RCC 7860 (cell line): ENCODE measurements at places on chromosomes 2 and 18.

GRCh38 chr18:25350489-25351251, 1.3 kb downstream of the ZNF521 start:
- no peak for DNase-seq

- no peak for DNase-seq
These were observed 72.2 kb downstream of the CELF4 start for GRCh38 chr18:37493352-37493935.

DNA sequence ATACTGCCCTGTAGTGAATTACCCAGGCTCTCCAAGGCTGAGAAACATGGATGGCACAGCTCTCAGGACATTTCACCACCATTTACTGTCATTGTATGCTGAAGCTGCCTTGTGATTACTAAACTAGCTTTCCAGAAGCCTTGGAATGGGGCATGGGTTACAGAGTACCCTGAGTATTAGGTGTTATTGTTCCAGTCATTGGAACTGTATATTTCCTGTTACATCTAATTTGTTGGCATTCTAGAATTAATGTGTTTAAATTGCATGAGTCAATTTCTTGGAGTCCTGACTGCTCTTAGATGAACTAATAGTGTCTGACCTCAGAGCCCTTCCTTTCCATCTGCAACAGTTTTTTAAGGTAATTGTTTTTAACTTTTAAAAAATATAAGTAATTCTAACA, 9.0 kb downstream of the DGUOK start:
- no peak for DNase-seq

GRCh38 chr2:98122524-98122923, 35.6 kb downstream of the VWA3B start:
- DNase-seq = no peak

DNA sequence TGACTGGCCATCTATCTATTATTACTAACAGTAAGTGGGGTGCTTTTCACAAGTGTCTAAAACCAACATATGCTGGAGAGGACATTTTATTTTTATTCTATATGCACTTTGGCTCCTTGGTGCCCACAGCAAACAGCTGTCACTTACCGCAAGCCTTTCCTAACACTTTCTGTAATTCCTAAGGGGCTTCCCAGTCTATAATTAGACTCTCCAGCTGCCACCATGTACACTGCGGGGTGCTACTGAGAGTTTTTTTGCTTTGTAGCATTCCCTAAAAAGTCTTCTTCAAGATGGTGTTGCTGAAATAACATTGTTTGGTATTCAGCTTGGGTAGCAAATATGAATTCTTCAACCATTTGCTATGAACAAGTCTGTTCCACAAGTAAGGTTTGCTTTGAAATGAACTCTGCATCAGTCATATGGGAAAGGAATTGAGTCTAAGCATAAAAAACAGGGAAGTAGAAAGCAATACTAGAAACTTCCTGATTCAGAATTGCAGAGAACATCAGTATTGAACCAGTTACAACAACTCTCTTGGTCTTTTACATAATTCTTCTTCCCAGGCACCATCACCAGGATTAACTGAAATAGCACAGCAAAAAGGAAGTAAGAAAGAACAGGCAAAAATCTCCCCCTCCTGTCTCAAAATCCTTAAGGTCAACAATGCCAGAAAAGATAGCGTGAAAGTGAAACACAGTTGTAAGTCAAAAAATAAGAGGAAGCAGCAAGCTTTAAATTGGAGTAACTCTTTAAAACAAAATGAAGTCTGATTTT, 28.6 kb downstream of the EPB41L3 start:
- DNase-seq = no peak

- no peak for DNase-seq
These were observed 10.9 kb downstream of the OSBPL1A start for GRCh38 chr18:24386681-24387080.

DNA sequence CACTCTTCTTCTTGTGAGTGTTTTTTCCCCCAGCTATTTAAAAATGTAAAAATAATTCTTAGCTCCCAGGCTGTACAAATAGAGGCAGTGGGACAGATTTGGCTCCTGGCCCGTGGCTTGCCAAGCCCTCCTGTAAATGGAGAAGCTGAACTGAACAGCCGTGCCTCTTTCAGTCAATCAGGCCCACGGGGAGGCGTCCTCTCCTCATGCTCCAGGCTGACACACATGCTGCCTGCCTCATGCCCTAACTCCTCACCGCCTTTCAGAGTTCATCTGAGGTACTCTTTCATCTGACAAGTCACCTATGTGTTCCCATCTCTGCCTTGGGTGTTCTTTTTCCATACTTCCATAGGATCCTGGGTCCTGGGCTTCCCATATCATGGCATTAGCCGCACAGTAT, 58.9 kb downstream of the BMP10 start:
- DNase-seq = no peak

- DNase-seq = peak; percentile 69
These were observed 30.6 kb upstream of the CYP1B1 start for GRCh38 chr2:38106405-38107094.

- no peak for DNase-seq
These were observed 769 bp downstream of the FKBP1B start for GRCh38 chr2:24050041-24050979.

- no peak for DNase-seq
These were observed 213.0 kb downstream of the PIEZO2 start for GRCh38 chr18:10936176-10937053.

- DNase-seq = no peak
These were observed 79.4 kb downstream of the KCTD1 start for GRCh38 chr18:26468931-26469340.
